Melanocyte of skin (primary cell): ENCODE measurements at places on chromosomes 5 and 9. TPM values are rescaled to one million over a fixed set of nuclear protein-coding genes. Genes with fewer than 3 reads are reported as not detected.

The COL15A1 gene
- 0.69 and 0.73 TPM in 2 replicates for total RNA-seq

The PCA3 gene
- 0.15 and 0.33 TPM in 2 replicates for total RNA-seq

The HAVCR2 gene
- total RNA-seq = 0.69 TPM in 1 of 2 replicates, not detected in the other

The CATSPER3 gene
- not detected in 2 replicates for total RNA-seq

The INSL4 gene
- total RNA-seq = under 0.01 and 0.34 TPM in 2 replicates

The GPR151 gene
- total RNA-seq = not detected in 2 replicates

The MAML1 gene
- 12.0 and 12.3 TPM in 2 replicates for total RNA-seq

The PTGER4 gene
- 0.34 TPM in 1 of 2 replicates, not detected in the other for total RNA-seq

The WNK2 gene
- 0.46 and 0.67 TPM in 2 replicates for total RNA-seq

The FASTKD3 gene
- total RNA-seq = 23.4 and 23.6 TPM in 2 replicates

The PCDHGB2 gene
- total RNA-seq = 0.46 and 0.67 TPM in 2 replicates

The CENPH gene
- total RNA-seq = 6.5 and 10.3 TPM in 2 replicates

The NEUROG1 gene
- not detected in 2 replicates for total RNA-seq

The FAT2 gene
- total RNA-seq = 1.1 and 2.4 TPM in 2 replicates

The PCDHB8 gene
- total RNA-seq = under 0.01 TPM in 1 of 2 replicates, not detected in the other

The FBXL7 gene
- total RNA-seq = 33.0 and 34.1 TPM in 2 replicates

The PCDHA5 gene
- total RNA-seq = under 0.01 TPM in 2 replicates

The TLE1 gene
- 92.2 and 130 TPM in 2 replicates for total RNA-seq

The BTNL9 gene
- total RNA-seq = not detected in 2 replicates

The CCT5 gene
- 718 and 751 TPM in 2 replicates for total RNA-seq

The CDH6 gene
- not detected in 2 replicates for total RNA-seq

The DOCK2 gene
- total RNA-seq = 2.2 and 3.0 TPM in 2 replicates

The FAM169A gene
- 2.1 and 2.2 TPM in 2 replicates for total RNA-seq

The PNPLA7 gene
- 0.69 and 1.5 TPM in 2 replicates for total RNA-seq

The PPP3R2 gene
- total RNA-seq = not detected in 2 replicates

The ESM1 gene
- not detected in 2 replicates for total RNA-seq

The MYOZ3 gene
- 0.93 and 1.3 TPM in 2 replicates for total RNA-seq

The GPX8 gene
- total RNA-seq = 47.5 and 70.9 TPM in 2 replicates

The SPOCK1 gene
- total RNA-seq = 39.6 and 43.7 TPM in 2 replicates

The PHAX gene
- 58.0 and 59.6 TPM in 2 replicates for total RNA-seq
